ENCODE measurements at places on chromosomes 11 and 22.

GRCh38 chr22:50136581-50137015 is 33.9 kb upstream of the PANX2 start:
- no peak for DNase-seq

DNA sequence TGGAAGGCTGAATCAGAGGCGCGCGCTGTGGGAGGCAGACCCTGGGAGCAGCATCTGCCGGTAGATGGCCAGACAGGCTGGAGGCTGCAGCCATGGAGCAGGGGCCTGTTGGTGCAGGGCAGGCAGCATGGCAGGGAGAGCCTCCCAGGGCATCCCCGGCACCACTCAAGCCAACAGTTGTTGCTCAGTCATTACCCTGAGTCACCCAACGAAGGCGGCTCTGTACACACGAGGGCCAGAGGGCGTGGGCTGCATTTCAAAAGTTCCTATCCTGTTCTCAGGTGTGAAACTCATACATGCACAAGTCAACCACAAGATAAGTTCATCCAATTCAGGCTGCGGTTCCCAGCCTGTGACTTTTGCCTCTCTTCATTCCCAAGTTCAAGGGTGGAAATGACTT is 2.6 kb downstream of the ANO1 start:
- no peak for DNase-seq

GRCh38 chr22:48415520-48415919 is 1412.2 kb downstream of the BRD1 start:
- no peak for DNase-seq

GRCh38 chr11:116294630-116295029 is 478.2 kb downstream of the BUD13 start:
- DNase-seq = no peak

GRCh38 chr22:46984751-46985506 is 222.5 kb downstream of the TBC1D22A start:
- DNase-seq = no peak

DNA sequence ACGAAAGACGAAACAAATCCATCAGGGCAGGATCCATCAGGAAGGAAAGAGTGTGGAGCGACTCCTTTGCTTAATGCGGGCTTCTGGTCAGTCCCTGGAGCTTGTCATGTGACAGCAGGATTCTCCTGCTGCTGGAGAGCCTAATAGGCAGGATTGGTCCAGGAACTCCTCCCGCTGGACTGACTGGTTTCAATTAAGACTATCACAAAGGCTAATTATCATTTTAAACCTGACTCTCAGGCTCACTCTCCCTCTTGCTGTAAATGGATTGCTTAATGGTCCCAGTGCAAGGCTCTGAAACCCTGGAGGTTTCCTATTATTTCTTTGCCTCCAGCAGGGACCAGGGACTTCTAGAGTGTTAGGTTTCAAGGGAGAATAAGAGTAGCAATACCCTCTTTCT is 493.8 kb downstream of the NTM start:
- no peak for DNase-seq

DNA sequence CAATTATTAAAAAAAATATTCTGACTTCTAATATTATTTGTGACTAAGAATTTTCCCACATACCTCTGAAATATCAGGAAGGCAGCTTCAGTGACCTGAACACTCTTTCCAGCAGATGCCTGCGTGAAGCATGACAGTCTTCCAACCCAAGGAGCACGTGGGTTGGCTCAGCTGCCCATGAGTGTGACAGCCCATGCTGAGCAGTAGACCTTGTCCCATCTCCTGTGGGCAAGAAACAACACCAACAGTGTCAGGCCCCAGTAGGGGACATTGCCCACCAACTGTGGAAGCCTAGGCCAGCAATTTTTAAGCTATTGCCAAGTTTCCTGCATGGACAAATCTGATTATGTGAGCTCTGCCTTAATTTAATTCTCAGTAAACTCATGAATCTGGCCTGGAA is 66.4 kb upstream of the OLFML1 start:
- no peak for DNase-seq

GRCh38 chr11:43709689-43710088 is 29.2 kb downstream of the HSD17B12 start:
- no peak for DNase-seq

GRCh38 chr22:17827466-17827865 is 53.2 kb upstream of the BID start:
- no peak for DNase-seq

GRCh38 chr11:38818720-38819119 is 2220.7 kb upstream of the RAG2 start:
- DNase-seq = no peak

- peak; percentile 40 for DNase-seq
These were observed 486 bp downstream of the STIM1 start for GRCh38 chr11:3855808-3856491.

DNA sequence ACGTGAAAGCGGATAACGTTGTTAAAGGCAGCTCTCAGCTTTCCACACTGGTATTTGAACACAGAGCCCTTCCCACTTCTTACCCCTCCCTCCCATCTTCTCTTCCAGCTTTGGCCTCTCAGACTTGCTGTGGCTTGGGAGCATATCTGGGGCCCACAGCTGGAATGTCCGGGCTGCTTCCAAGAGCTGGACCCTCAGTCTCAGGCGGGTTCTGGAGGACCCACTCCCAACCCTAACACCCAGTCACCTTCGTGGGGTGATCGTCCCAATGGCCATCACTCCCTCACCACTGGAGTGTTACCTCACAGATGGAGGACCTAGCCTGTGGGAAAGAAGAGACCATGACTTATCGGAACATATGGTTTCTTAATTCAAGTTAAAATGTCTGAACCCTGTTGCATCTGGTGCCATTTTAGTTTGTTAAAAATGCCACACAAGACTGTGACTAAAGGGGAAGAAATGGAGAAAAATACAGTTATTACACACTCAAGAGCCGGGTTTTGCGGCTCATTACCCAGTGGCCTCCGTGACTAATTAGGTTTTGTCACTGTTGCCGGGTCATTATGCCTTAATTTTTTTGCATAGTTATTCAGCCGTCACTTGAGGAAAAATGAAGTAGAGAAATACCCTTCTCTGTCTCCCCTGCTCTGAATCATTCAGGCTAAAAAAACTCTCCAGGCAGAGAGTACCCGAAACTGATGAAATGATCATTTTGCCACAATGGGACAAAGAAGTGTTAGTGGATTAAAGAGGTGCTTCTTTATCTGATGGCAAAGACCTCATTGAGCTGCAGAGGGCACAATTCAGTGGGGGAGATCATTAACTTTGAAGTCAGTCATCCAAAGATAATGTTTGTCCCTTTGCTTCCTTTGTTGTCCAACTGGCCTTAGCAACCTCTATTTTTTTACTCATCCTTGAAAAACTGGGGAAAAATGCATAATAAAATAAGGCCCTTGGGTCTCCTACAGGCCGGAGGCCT is 87.2 kb upstream of the HTATIP2 start:
- DNase-seq = no peak

Measured in GM13976 (cell line).